ACHN (cell line): ENCODE measurements at places on chromosomes 1 and 21.

- DNase-seq = no peak
Observed at GRCh38 chr21:37828556-37828955, 87.7 kb downstream of the KCNJ6 start.

GRCh38 chr1:29753771-29754572 is 517.6 kb downstream of the PTPRU start:
- no peak for DNase-seq

- DNase-seq = peak; percentile 30
Observed at GRCh38 chr1:170114906-170115305, 30.9 kb upstream of the NTMT2 start.

DNA sequence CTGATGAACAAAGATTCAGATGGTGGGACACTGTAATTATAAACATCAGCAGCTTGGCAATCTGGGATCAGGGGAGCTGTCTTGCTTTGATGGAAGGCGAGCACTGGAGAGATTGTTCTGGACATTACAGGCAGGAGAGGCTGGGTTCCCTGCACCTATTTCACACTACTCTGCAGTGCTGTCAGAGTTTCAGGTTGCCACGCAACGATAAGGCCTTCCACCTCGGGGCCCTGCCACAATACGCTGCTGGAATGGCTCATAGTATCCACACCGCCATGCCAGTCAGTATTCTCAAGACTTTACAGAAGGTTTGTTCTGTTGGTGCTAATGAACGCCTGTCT is 96.8 kb downstream of the GLIS1 start:
- no peak for DNase-seq

- DNase-seq = no peak
Observed at GRCh38 chr1:200524092-200524491, 96.5 kb downstream of the KIF14 start.

- DNase-seq = no peak
Observed at GRCh38 chr21:40445349-40445921, 401.5 kb downstream of the DSCAM start.

- DNase-seq = no peak
Observed at GRCh38 chr1:53183095-53183990, 13.3 kb upstream of the CPT2 start.
